ENCODE measurements at places on chromosomes 4 and X. TPM values are rescaled to one million over a fixed set of nuclear protein-coding genes. Genes with fewer than 3 reads are reported as not detected.

DNA sequence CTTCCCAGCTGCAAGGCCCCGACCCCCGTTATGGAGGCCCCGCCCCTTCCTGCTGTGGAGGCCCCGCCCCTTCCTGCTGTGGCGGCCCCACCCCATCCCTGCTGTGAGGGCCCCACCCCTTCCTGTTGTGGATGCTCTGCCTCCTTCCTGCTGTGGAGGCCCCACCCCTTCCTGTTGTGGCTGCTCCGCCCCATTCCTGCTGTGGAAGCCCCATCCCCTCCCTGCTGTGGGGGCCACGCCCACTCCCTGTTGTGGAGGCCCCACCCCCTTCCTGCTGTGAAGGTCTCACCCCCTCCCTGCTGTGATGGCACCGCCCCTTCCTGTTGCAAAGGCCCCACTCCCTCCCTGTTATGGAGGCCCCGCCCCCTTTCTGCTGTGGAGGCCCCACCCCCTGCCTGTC, 104.9 kb upstream of the PSAPL1 start:
- no peaks in the 10 kb centered on the region for H3K4me1 ChIP-seq
- DNase-seq: peak; percentile 73
- no peak overlapping the region for H3K4me3 ChIP-seq
- H3K27me3 ChIP-seq: no peaks in the 10 kb centered on the region

DNA sequence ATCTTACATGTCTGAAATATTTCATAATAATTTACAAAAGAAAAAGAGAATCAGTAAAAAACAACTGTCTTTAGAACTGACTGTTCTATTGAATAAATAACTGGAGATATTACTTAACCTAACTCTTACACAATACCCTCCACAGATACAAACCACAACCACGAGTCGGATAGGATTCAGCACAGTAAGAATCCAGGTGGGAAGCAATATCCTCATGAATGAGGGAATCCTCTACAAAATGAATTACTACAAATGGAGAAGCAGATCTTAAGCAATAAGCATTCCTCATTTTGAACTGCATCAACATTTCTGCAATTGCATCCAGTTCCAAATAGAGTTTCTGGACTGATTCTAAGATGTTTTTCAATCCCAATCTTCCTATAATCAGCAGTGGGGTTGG, 227.1 kb downstream of the SH2D1A start:
- no peaks in the 10 kb centered on the region for H3K27me3 ChIP-seq
- no peak for DNase-seq
- no peak overlapping the region for H3K4me3 ChIP-seq
- no peaks in the 10 kb centered on the region for H3K36me3 ChIP-seq
- H3K4me1 ChIP-seq: no peaks in the 10 kb centered on the region

DNA sequence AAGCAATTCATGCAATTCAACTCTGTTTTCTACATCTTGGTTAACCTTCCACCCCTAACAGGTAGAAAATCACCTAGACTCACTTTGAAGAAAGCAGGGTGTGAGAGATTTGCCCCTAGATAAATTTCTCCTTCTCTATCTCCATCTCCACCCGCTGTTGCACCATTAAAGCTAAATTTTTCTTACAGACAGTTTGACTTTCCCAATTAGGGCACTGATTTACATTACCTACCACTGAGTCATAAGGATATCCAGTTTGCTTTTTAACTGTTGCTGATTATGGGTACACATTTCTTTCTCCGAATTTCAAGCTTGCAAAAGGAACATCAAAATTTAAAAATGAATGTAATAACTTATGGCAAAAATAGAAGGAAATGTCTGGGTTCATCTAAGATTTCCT, 13.0 kb downstream of the SLC7A11 start:
- H3K36me3 ChIP-seq: 0 out of 2 replicates have a peak, but pooled peaks cover 8% of the 10 kb centered on the region
- no peak overlapping the region for H3K4me3 ChIP-seq
- peaks cover 41% of the 10 kb centered on the region for H3K4me1 ChIP-seq
- no peaks in the 10 kb centered on the region for H3K27me3 ChIP-seq

- no peaks in the 10 kb centered on the region for H3K27me3 ChIP-seq
- DNase-seq: no peak
- H3K27ac ChIP-seq: peak overlapping the region; percentile 21
- no peaks in the 10 kb centered on the region for H3K36me3 ChIP-seq
Observed at GRCh38 chr4:119626943-119627266, 1.7 kb downstream of the PDE5A start.

DNA sequence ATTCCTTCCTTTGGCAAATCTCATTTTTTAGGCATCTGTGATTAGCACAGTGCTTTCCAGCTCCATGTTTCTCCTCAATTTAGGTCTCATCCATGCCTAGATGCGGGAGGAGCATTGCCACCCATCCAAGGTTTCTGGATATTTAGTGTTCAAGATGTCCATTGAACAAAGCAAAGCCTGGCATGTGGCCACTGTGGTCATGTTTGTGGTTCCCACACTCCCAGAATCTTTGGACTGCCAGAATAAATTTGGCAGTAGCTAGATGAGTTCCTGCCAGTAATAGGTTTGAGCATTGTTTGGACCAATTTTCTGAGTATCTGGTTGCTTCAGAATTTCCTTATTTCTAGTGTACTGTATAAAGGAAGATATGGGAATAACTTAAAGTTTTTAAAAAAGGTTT, 1124.1 kb downstream of the ADGRL3 start:
- no peak overlapping the region for H3K4me3 ChIP-seq
- H3K4me1 ChIP-seq: no peaks in the 10 kb centered on the region
- DNase-seq: no peak
- no peak overlapping the region for H3K27ac ChIP-seq

DNA sequence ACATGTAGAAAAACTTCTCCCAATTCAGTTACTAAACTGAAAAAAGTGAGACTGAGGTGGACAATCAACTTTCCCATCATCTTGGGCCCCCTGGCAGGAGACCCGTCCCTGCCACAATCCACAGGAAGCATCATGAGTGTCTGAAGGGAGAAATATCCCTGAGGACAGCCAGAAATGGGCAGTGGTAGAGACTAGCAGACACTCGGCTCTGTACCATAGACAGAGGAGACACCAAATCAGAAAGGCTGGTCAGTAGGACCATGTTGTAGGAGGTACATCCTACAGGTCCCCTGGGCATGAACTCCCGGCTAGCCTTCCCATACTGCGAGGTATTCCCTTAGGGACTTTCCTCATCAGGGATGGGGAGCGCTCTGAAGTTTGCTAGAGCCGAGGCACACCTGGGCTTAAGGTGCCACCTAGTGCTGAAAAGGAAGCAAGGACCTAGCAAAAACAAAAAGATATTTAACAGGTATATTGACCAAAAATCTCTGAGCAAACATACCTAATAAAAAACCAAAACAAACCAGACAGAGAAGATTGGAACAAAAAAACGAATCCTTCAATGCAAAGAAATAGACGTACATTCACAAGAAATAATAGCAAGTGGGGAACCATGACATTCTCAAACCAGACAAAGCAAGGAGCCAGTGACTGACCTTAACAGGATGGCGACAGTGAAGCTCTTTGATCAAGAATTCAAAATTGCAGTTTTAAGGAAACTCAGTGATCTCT, 55.6 kb downstream of the HAUS3 start:
- DNase-seq: peak; percentile 68
- no peak overlapping the region for H3K4me3 ChIP-seq
- peaks cover 3% of the 10 kb centered on the region for H3K27me3 ChIP-seq
- peaks cover 11% of the 10 kb centered on the region for H3K36me3 ChIP-seq

- H3K4me1 ChIP-seq: peaks cover 8% of the 10 kb centered on the region
- H3K27me3 ChIP-seq: no peaks in the 10 kb centered on the region
- no peak overlapping the region for H3K4me3 ChIP-seq
- no peaks in the 10 kb centered on the region for H3K36me3 ChIP-seq
- H3K27ac ChIP-seq: no peak overlapping the region
Observed at GRCh38 chrX:12249997-12250396, 111.7 kb downstream of the FRMPD4 start.

DNA sequence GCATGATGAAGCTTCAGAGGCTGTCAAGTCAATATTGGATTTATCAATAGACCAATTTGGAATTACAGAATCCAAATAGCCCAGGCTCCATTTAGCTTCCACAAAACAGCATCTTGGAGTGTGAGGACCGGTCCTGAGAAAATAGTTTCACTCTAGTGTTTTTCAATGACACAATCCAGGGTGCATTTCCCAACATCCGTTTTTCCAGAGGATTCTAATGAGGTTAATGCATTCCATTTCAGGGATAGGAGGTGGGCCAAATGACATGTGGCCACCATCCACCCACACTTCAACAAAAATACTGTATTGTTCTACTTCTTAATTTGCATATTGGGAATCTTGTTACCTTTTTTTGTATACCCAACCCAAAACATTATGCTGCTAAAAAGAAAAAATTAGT, 229.8 kb upstream of the LDB2 start:
- H3K27me3 ChIP-seq: peaks cover 5% of the 10 kb centered on the region
- no peak overlapping the region for H3K4me3 ChIP-seq
- H3K27ac ChIP-seq: no peak overlapping the region
- H3K36me3 ChIP-seq: no peaks in the 10 kb centered on the region
- peaks cover 18% of the 10 kb centered on the region for H3K4me1 ChIP-seq

DNA sequence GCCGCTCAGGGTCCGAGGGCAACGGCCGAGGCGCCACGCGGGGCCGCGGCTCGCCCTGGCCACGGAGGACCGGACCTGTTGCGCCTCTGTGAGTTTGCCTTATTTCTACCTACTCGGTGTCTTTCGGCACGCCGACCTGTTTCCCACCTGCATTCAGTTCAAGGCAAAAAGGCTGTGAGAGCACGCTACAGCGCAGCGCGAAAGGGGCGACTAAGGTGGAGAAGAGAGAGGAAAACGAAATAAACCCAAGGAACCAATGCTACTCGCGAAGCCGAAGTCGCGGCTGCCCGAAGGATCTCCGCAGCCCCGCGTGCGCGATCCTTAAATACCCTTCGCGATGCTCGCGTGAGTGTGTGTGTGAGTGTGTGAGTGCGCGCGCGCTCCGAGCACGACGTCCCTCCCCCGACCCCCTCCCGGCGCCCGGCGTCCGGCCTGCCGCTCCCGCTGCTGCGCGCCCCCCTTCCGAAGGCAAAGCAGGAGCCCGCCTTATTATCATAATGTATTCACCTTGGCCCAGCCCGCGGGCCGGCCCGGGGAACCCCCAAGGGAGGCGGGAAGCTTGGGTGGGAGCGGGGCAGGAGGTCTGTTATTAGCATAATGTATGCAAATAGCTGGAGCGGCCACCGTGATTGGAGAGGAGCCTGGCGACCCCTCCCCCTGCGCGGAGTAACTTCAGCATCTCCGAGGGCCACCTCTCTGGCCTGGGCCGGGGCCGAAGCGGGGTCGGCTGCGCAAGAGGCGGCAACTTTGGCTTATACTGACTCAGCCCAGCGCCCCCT, at the start of gene COL25A1:
Gene COL25A1 (minus strand): TSS at position 298 of the 779 bp plus-strand sequence.
- peak; percentile 94 for DNase-seq
- H3K4me3 ChIP-seq: peak within 1 kb of the TSS; percentile 70
- no peaks in the 10 kb centered on the region for H3K36me3 ChIP-seq
- peak within 1 kb of the TSS; percentile 73 for H3K27ac ChIP-seq
- peaks cover 16% of the 10 kb centered on the region for H3K4me1 ChIP-seq
- H3K27me3 ChIP-seq: peaks cover 43% of the 10 kb centered on the region

GRCh38 chr4:183435803-183436202, 8.6 kb upstream of the CDKN2AIP start:
- H3K36me3 ChIP-seq: peaks cover 18% of the 10 kb centered on the region
- peaks cover 14% of the 10 kb centered on the region for H3K27me3 ChIP-seq
- H3K27ac ChIP-seq: no peak overlapping the region
- H3K4me3 ChIP-seq: no peak overlapping the region
- DNase-seq: no peak

GRCh38 chrX:7068939-7069367, 78.6 kb upstream of the STS start:
- H3K36me3 ChIP-seq: peaks cover 20% of the 10 kb centered on the region
- H3K4me3 ChIP-seq: no peak overlapping the region
- H3K27ac ChIP-seq: no peak overlapping the region
- H3K4me1 ChIP-seq: peaks cover 7% of the 10 kb centered on the region
- H3K27me3 ChIP-seq: no peaks in the 10 kb centered on the region
- peak; percentile 54 for DNase-seq

GRCh38 chr4:75514949-75515612, 808 bp downstream of the THAP6 start:
- peaks cover 35% of the 10 kb centered on the region for H3K36me3 ChIP-seq
- no peak for DNase-seq
- peak overlapping the region; percentile 71 for H3K27ac ChIP-seq
- H3K4me3 ChIP-seq: no peak overlapping the region

GRCh38 chrX:48893556-48894348, 3.8 kb downstream of the TIMM17B start:
- DNase-seq: no peak
- peaks cover 4% of the 10 kb centered on the region for H3K27me3 ChIP-seq
- peaks cover 8% of the 10 kb centered on the region for H3K36me3 ChIP-seq
- no peak overlapping the region for H3K4me3 ChIP-seq

DNA sequence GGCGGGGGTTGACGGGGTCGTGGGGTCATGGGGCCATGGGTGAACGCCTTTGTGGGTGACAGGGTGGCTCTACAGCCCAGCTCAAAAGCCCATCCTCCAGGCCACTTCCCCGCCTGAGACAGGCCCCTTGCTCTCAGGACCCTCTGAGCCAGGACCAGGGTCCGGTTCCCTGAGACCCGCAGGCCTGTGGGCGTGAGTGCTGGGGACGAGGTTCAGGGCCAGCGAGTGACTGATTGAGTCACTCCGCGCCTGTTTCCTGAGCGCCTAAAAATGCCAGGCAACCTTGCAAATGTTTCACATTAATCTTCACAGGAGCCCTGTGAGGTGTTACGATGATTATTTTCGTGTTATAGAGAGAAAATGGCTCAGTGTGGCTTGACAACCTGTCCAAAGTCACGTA, 97.8 kb downstream of the ZNF674 start:
- peaks cover 9% of the 10 kb centered on the region for H3K36me3 ChIP-seq
- H3K4me3 ChIP-seq: peak overlapping the region; percentile 88
- DNase-seq: no peak
- no peaks in the 10 kb centered on the region for H3K27me3 ChIP-seq
- no peak overlapping the region for H3K27ac ChIP-seq

GRCh38 chr4:6235901-6236640, 33.6 kb upstream of the WFS1 start:
- no peaks in the 10 kb centered on the region for H3K27me3 ChIP-seq
- no peaks in the 10 kb centered on the region for H3K4me1 ChIP-seq
- no peak overlapping the region for H3K27ac ChIP-seq
- no peak overlapping the region for H3K4me3 ChIP-seq
- no peak for DNase-seq
- no peaks in the 10 kb centered on the region for H3K36me3 ChIP-seq

DNA sequence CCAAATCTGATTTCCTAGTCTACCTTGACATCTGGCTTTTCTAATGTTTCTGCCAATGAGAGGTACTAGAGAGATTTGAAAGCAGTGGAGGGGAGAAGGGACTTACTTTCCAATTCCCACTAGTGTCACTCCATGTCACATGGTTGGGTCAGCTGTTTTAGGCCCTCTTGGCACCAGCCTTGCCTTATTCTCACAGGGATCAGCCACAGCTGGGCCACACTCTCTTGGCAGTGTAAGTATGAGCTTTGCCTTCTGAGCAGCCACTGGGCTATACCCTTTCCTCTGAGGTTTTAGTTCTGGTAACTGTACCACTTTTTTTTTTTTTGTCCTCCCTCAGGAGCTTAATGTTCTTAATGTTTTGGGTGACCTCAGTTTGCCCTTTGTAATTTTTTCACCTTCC, 10.2 kb upstream of the ADH1C start:
- no peak overlapping the region for H3K27ac ChIP-seq
- no peaks in the 10 kb centered on the region for H3K27me3 ChIP-seq
- H3K4me1 ChIP-seq: peaks cover 6% of the 10 kb centered on the region
- no peak overlapping the region for H3K4me3 ChIP-seq
- H3K36me3 ChIP-seq: peaks cover 18% of the 10 kb centered on the region

Gene MANBA
- 37.5 TPM for total RNA-seq

Gene TBC1D8B
- 5.8 TPM for total RNA-seq

Gene SYN1
- 7.1 TPM for total RNA-seq

Gene DCAF8L2
- not detected for total RNA-seq

Gene DRD5
- not detected for total RNA-seq

All from WTC11 (cell line).